ENCODE measurements at places on chromosomes 1 and 21.

- no peak for DNase-seq
These were observed 15.1 kb upstream of the DPH5 start for GRCh38 chr1:101040666-101041065.

DNA sequence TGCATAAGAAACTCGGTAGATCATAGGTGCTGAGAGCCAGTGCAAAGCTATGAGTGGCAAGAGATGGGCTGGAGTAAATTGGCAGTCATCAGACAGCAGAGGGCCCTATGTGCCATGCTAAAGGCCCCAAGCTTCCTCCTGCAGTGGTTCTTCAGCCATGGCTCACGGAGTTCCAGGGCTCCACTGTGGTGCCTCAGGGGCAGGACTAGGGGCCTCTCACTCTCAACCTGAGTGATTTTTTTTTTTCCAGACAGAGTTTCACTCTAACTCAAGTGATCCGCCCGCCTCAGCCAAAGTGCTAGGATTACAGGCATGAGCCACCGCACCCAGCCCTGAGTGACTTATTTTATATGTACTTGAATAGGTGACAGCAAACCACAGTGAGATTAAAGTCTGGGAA, 10.4 kb upstream of the GJA8 start:
- DNase-seq, result peak; percentile 21

GRCh38 chr1:219812491-219813203, 115.7 kb downstream of the SLC30A10 start:
- DNase-seq, result peak; percentile 61

DNA sequence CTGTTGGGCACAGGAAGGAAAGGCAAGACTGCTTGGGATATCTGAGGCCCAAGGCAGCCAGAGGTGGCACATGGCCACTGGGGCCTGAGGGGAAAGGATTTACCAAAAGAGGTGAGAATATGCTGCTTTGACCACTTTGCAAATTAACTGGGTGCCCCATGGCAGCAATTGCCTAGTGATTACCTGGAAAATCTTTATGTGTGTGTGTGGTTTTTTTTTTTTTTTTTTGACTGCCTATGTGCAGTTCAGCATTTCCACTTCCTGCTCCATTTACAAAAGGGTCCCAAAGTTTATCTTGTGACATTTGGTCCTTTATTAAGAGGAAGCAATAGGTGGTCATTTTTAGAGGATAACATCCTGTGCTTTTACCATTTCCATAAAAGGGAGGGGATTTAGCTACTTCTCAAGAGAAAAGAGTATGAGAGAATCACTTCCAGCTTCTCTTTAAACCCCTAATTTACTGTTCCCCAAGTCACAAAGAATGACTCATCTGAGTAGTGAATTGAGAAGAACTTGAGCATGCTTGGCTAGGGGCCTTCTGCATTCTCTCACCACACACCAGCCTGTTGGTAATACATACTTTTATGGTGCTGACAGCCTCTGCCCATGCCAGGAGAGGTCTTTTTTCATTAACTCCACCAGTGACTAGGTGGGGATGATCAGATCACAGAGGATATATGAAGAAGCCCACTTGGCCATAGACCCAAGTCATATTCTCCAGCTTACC, 52.1 kb downstream of the SYDE2 start:
- DNase-seq, result peak; percentile 5

- no peak for DNase-seq
These were observed 243.3 kb downstream of the BRINP2 start for GRCh38 chr1:177413982-177414596.

DNA sequence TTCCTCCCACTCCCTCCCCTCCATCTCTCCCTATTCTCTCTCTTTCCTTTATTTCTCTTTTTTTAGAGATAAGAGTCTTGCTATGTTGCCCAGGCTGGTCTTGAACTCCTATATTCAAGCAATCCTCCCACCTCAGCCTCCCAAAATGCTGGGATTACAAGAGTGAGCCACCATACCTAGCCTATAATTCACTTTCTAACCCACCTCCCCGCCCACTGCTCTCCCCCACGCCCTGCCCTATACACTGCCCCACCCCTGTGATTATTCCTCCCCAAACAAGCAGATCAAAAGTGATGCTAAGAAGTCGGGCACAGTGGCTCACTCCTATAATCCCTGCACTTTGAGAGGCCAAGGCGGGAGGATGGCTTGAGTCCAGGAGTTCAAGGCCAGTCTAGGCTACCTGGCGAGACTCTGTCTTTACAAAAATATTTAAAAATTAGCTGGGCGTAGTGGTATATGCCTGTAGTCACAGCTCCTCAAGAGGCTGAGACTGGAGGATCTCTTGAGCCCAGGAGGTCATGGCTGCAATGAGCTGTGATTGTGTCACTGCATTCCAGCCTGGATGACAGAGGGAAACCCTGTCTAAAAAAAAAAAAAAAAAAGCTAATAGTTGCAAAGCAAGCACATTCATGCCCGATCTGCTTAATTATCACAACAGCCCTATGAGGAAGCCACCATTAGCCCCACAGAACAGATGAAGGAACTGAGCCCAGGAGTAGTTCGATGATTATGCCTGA, 12.8 kb upstream of the E2F2 start:
- DNase-seq, result no peak

DNA sequence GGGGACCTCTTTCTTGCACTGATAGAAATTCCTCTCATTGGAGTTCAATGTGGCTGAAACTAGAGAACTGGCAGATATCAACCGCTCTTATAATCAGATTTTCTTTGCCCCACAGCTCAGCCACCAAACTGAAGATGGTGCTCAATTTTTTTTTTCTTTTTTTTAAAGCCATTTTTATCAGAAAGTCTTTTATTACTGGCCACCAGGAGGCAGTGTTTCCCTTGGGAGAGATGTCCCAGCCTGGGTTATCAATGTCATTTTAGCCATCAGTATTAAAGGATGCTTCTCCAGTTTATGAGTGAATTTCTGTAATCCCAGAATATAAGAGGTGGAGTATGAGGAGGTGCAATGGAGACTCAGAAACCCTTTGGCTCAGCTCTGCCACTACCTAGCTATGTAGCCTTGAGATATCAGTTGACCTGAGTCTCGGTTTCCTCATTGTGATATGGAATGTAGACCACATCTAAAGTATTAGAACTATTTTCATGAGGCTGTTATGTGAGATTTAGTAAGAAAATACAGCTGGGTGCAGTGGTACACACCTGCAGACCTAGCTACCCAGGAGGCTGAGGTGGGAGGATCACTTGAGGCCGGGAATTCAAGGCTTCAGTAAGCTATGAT, 27.6 kb downstream of the CD244 start:
- DNase-seq, result peak; percentile 74

GRCh38 chr1:99559166-99559565, 86.7 kb upstream of the PALMD start:
- no peak for DNase-seq

DNA sequence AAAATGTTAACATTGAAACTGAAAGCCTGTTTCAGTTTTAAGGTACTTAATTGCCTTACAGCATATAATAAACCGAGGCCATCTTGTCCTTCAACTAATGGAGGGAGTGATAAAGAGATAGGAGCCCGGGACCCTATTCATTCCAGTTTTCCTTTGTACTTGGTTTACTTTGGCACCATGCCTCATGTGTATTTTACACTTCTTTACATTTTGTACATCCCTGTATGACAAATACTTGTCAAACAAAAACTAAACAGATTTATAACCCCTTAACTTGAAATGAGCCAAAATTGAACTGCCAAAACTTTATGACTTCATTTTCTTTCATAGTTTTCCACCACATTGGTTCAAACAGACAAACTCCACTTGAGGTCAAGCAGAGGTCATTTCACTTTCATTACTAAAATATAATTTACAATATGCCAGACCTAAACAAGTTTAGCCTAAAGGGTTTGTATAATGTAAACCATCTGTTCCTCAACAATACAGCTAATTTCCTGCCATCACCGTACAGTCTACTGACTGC, 30.9 kb upstream of the UBE2U start:
- DNase-seq, result no peak

DNA sequence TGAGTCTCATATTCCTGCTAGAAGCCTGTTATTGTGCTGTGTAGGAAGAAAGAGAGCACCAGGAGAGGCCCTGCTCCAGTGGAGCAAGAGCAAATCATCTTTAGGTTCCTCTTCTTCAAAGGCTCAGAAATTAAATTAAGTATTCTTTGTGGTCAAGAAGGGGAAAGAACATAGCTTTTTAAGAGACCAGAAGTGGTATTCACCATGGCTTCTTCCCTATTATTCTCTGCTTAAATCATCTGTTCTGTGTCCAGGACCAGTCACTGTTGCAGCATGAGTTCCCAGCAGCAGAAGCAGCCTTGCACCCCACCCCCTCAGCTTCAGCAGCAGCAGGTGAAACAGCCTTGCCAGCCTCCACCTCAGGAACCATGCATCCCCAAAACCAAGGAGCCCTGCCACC, 1.1 kb downstream of the SPRR1B start:
- peak; percentile 4 for DNase-seq

- no peak for DNase-seq
These were observed 172.8 kb upstream of the CACNA1E start for GRCh38 chr1:181310560-181310959.

DNA sequence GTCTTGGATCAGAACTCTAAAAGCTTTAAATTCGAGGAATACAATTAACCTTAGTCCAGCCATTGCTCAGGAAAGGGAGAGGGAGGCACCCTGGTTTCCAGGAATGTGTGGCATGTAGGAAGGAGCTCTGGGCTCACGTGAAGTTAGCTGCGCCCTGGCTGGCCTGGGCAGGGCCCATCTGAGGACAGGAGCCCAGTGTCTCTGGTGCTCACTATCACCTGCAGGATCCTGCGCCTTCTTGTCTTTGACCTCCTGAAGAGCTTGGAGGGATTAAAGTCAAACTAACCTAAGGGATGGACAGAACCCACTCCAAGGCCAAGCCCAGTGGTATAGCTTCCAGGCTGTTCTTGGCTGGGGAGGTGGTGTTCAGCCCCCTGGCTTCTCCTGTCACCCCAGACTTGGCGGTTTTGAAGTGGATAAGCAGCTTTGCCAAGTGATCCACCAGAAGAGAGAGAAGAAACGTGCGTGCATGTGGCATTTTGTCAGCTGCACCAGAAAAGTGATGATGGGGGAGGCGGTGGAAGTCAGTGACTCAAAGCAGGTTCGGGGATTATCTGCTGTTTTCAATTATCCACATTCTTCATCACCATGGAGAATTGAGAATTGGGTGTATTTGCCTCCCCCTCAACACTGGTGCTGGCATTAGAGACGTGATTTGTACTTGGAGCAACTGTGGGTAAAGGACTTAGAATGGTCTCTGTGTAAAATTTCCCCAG, 11.9 kb upstream of the KCNN3 start:
- DNase-seq, result no peak

DNA sequence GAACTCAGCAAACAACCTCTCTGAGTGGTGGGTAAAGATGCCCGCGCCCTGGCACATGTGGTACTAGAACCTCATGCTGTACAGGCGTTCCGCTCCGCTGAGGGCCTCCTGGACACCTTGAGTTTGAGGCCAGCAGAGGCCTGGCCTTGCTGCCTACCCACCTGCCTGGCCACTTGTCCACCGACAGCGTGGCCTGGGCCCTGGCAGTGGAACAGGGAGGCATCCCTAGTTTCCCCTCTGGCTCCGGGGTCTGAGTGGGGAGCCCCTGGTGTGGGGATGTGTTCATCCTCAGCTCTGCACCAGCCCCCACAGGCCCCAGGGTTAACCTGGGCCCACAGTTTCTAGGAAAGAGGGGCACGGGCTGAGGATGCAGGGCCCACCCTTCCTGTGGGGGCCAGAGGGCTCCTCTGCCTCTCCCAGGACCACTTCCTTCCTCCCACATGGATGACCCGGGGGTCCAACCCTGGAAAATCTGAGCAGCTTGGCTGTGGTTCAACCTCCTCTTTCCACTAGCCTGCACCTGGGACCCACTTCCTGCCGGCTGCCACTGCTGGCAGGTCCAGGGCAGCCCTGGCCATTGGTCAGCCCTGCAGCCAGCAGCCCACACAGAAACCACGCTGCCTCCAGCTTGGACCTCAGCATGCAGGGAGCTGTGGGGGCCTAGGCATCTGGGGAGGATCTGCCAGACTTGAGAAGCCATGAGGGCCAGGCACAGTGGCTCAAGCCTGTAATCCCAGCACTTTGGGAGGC, 53.3 kb upstream of the COL18A1 start:
- DNase-seq, result peak; percentile 13

GRCh38 chr1:10796029-10796944, at the start of gene CASZ1:
Gene CASZ1 (minus strand): TSS chr1:10796646. CDS start chr1:10693889, 102,757 bp downstream.
- peak; percentile 41 for DNase-seq

DNA sequence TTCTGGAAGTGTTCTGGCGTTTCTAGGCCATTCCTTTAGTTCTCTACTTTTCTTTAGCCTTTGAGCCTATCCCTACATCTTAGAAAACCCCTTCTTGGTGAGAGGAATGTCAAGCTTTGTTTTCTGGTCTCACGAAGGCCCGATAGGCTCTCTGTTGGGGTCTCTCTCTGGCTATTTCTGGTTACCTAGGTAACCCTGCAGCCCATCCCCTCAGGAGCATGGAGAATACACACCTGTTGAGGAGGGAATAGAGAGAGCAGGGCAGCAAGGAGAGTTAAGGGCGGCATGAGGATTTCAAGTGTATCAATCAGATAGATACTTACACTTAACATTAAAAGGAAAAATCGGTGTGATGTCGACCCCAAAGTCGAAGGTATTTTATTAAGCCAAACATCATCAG, 45.7 kb downstream of the LRRC8D start:
- DNase-seq, result no peak

DNA sequence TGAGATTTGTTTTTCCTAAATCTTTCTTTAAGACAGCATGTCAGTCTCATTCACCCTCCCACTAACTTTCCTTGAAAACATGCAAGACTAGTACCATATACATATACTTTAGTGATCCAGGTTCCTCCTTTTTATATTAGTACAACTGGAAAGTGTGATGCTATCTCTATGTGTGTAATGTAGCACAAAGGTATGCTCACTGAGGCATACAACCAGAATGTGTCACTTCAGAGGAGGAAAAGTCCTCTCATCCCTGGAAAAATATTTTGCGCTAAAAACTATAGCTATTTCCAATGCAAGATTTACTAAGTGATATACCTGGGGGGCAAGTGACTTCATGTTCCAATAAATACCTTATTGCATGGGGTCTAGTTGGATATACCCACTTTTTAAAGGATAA, 45.9 kb downstream of the BARHL2 start:
- no peak for DNase-seq

DNA sequence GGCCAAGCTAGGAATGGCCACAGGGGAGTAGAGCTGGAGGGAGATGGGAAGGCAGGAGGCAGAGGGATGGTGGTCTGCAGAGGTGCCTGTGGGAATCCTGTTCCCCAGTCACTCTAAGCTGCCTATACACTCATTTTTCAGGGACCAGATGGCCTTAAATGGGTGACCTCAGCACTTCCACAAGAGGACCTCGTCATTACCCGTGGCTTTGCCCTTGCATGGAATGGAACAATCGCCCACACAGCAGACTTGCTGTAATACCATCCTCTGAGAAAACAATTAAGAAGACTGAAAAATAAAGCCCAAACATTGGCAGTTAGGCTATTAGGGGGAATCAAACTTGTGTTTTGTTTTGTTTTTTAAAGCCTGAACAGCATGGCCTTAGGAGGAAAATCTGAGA, 12.9 kb upstream of the TNN start:
- no peak for DNase-seq

DNA sequence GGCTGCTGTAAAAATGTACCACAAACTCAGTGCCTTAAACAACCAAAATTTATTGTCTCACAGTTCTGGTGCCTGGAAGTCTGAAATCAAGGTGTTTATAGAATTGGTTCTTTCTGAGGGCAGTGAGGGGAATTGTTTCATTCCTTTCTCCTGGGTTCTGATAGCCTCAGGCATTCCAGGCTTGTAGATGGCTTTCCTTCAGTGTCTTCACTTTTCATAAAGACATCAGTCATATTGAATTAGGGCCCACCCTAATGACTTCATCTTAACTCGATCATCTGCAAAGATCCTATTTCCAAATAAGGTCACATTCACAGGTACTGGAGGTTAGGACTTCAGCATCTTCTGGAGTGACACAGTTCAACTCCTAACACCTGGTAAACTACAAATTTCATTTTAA, 15.0 kb downstream of the CDKN2C start:
- no peak for DNase-seq
